Testis (tissue), 5 donors: ENCODE measurements at places on chromosomes 6 and 20.

GRCh38 chr6:22444330-22444729, 125.0 kb upstream of the HDGFL1 start:
- DNase-seq: no peak

- no peak for DNase-seq
Measured at GRCh38 chr20:22791396-22791795, 207.0 kb upstream of the FOXA2 start.

GRCh38 chr6:20252311-20252710, 40.0 kb upstream of the MBOAT1 start:
- no peak for DNase-seq

GRCh38 chr20:64048402-64049044, 916 bp downstream of the SOX18 start:
- no peak for DNase-seq

DNA sequence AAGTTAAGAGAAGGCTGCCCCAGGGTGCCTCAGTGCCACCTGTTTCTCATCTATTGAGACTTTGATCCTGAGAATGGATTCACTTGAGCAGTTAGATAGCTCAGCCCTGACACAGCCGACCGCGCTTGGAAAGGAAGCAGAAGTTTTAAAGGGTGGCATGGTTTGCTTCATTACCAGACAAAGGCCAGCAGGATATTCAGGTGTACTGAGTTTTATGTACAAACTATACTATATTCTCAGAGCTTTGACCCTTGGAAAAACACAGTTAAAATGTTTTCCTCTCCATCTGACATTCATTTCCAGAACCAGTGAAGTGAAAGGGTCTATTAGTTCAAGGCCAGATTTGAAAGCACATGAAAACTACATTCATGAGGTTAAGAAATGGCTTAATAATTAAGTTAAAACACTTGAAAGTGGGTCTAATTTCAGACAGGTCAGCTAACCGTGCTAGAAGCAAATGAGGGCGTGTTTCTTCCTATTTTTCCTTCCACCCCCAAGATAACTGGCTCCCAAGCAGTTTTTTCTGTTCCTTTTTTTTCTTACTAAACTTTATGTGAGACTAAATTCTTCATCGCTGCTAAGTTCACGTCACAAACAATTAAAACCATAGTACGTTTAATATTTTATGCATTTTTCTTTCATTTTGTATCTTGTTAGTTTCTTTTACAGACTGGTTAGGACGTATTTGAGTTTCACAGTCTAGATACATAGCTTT, 385.3 kb upstream of the SOX4 start:
- DNase-seq: no peak

- DNase-seq: no peak
Measured at GRCh38 chr6:1297746-1298145, 14.2 kb upstream of the FOXQ1 start.

GRCh38 chr6:77178821-77179220, 284.5 kb downstream of the HTR1B start:
- DNase-seq: no peak

GRCh38 chr6:37168163-37168758, 1.7 kb upstream of the PIM1 start:
- DNase-seq: no peak

DNA sequence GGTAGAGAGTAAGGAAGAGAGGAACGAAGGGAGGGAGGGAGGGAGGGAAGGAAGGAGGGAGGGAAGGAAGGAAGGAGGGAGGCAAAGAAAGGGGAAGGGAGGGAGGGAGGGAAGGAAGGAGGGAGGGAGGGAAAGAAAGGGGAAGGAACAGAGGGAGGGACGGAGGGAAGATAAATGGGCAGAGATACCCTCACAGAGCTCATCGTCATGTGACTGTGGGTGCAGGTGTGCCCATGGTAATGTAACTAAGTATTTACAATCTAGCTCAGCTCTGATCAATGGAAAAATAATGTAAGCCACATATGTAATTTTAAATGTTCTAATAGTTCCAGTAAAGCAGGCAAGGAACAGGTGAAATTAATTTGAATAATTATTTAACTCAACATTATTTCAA, 54.7 kb upstream of the FAM83D start:
- no peak for DNase-seq

- no peak for DNase-seq
Measured at GRCh38 chr6:106411643-106412200, 51.2 kb downstream of the CRYBG1 start.

DNA sequence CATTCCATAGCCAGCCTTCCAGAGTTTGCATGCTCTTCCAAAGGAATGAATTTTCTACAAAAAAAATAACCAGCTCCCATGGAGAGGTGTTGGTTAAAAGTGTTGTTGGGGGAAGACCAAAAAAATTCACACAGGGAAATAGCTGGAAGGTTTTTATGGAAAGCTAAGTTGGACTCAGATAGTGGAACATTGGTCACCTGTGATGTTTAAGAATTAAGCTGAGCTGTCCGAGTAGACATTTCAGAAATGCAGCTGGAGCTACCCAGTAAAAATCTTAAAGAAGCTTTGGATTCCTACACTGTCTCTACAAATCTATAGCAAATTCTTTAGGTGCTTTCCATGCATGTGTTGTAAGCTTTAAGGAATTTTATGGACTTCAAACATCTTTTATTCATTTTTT, 155.5 kb downstream of the THBS2 start:
- no peak for DNase-seq

GRCh38 chr20:10761232-10761631, 87.4 kb upstream of the JAG1 start:
- no peak for DNase-seq

DNA sequence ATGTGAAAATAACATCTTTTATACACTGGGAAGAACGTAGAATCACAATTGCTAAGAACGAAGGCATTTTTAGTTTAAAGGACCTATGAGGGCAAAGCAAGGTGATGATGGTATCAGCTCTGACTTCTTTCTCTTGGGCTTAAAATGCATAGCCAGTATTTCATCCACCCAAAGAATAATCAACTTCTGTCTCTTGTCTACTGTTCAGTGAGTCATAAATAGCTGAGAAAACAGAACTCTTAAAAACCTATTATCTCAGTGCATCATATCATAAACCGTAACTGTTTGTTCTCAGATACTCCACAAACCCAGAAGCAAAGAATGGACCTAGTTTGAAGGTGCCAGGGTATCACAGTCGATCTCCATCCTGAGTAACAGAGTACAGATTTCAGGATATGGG, 5.2 kb downstream of the PHF10 start:
- DNase-seq: no peak

DNA sequence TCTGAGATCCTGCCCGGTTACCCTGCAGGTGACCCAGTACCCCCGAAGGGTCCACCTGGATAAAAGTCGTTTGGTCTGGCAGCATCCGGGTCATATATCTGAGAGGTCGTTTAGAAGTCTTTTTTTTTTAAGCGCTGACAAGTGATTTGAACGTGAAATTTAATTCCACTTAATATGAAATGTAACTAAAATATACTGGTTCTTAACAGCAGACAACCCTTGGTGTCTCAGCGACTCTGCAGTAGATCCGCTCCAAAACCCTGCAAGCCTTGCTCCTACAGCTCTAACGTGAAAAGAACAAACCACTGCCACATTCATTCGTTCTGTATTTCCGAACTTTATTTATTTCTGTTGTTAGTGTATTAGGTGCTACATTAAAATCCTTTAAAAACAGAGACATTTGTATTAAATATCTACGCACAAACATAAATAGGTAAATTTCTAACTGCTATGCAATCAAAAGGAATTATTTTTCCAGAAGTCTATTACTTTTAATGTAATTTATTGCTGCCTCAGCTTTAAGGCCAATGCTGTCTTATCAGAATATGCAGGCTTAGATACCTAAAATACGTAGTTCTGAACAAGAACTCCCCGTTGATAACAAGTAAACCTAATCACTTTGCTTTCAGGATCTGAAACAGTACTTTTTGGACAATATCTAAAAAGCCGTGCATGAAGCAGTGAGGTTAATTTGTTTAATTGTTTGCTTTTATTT, 33.5 kb upstream of the TCF21 start:
- no peak for DNase-seq

DNA sequence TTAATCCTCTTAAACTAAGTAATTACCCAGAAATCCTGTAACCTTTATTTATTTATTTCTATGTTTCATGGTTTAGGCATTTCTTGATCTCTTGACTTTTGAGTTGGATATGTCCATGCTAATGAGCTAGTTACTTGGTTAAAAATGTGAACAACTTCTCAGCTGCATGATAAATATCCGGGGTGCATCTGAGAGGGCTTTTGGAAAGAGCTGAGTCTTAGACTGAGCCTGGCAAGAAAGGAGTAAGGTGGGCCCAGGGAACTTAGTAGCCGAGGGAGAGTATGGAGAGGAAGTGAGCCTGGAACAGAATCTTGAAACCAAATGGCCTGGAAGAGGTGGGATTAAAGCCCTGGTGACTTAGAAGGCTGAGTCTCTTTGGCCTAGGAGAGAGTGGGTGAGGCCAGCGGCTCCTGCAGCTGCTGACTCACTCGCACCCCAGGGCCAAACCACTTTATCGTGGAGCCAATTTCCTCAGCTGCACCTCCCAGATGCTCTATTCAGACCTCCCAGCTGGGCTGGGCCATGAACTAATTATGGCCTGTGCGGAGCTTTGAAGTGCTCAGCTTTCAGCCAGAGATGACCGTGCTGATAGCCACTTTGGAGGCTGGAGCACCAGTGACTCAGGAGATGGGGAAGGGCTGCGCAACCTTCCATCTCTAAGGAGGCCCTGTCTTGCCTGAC, 19.1 kb downstream of the TGM3 start:
- DNase-seq: no peak
